NCI-H1105 (cell line): ENCODE measurements at places on chromosomes 2 and 18.

GRCh38 chr2:112021781-112022231 is 33.3 kb upstream of the TMEM87B start:
- no peak for DNase-seq

DNA sequence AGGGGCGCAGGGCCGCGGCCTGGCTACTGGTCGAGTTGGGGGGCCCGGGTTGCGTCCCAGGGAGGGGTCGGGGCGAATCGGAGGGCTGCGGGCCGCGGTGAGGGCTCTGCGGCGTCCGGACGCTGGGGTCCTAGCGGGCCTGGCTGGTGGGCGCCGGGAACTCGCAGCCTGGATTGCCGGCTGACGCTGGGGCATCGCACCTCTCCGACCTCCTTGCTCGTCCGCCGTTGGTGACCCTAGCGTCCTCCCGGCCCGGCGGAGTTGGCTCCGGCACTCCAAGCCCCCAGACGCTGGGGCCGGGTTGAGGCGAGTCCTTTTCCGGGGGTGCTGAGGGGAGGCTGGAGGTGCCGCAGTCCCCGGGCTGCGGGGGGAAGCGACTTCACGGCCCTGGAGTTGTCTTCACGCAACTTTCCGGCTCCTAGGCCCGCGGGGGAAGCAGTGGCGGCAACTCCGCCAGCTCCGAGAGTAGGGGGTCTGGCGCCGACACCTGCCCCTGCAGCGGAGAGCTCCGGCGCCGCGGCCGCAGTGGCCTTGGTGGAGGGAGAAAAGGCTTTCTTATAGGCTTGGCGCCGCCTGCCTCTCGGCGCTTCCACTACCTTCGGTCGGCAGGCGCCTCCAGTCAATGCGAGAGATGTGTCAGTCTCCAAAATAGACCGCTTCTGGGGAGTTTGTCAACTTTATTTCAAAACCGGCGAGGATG is 70.3 kb downstream of the HAUS1 start:
- no peak for DNase-seq

- DNase-seq = no peak
Observed at GRCh38 chr18:38006541-38006940, 440.9 kb upstream of the CELF4 start.

- no peak for DNase-seq
Observed at GRCh38 chr2:226151157-226151556, 648.5 kb downstream of the IRS1 start.

- DNase-seq = no peak
Observed at GRCh38 chr18:48815581-48816324, 135.0 kb downstream of the SMAD7 start.

GRCh38 chr2:51011254-51011653 is 20.7 kb downstream of the NRXN1 start:
- DNase-seq = no peak

GRCh38 chr2:27573452-27573851 is 9.4 kb upstream of the ZNF512 start:
- no peak for DNase-seq

- DNase-seq = no peak
Observed at GRCh38 chr2:8588831-8589191, 93.0 kb upstream of the ID2 start.

GRCh38 chr2:144415386-144415785 is 104.5 kb downstream of the ZEB2 start:
- DNase-seq = no peak

GRCh38 chr2:58140508-58141072 is 94.0 kb downstream of the VRK2 start:
- no peak for DNase-seq

GRCh38 chr2:189829102-189829833 is 45.0 kb downstream of the PMS1 start:
- DNase-seq = no peak

- no peak for DNase-seq
Observed at GRCh38 chr2:231221761-231222160, 23.3 kb downstream of the ARMC9 start.

GRCh38 chr2:8472545-8473323 is 209.1 kb upstream of the ID2 start:
- no peak for DNase-seq

DNA sequence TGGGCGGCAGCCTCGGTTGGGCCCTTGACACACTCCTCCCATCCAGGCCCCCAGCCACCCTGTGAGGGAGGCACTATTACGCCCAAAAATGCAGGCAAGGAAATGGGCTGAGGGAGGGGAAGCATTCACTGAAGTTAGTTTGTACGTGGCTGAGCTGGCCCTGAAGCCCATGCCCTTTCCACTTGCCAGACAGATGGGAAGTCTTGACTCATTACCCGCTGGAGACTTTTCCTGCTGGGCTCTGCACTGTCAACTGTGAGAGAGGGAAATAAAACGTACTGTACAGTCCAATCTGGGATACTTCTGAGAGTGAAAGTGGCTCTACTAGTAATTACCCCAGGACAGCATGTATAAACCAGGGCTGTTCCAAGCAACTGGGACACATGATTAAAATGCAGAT is 125.9 kb downstream of the MSH2 start:
- DNase-seq = no peak

- DNase-seq = no peak
Observed at GRCh38 chr2:83561592-83561991, 897.5 kb downstream of the SUCLG1 start.

- DNase-seq = no peak
Observed at GRCh38 chr2:19282305-19282704, 76.1 kb downstream of the OSR1 start.

GRCh38 chr2:19932928-19933327 is 31.1 kb upstream of the TTC32 start:
- no peak for DNase-seq

GRCh38 chr18:26487437-26487836 is 60.9 kb downstream of the KCTD1 start:
- no peak for DNase-seq

DNA sequence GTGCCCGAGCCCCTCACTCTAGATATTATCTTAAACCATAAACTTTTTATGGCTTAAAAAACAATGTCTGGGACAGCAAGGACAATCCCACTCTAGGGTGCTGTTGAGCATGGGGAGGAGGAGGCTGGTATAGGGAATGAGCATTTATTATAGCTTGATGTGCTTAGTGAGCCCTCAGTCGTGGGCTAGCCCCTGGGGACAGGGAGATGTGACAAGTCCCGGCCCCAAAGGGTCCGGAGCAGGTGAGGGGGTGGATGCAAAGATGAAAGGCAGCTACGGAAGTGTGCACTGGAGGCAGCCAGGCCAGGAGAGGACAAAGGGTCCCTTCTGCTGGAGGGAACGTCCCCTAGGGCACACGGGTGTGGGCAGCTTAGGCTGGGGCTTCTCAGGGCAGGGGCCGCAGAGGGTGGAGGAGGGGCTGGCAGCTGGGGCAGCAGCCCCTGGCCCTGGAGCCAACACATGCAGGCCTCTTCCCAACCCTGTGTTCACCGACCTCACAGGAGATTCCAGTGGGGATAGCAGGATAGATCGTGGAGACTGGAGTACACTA is 106.3 kb upstream of the GPC1 start:
- DNase-seq = no peak

DNA sequence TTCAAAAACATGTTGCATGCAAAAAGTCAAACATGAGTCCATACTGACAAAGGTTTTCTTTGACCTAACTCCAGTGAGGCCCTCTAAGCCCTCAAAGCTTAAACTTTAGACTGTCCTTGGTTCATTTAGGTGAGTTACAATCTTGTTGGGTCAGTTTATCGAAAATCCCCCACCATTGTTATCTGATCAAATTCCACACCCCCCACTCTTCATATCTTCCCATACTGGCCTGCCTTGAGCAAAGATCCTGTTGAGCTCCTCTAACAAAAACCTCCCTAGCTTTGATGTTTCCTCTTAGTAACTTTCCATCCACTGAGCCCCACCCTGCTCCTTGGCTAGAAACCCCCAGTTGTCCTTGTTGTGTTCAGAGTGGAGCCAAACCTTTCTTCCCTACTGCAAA is 193.7 kb downstream of the ARHGAP28 start:
- no peak for DNase-seq

- no peak for DNase-seq
Observed at GRCh38 chr18:48019557-48020325, 89.3 kb upstream of the SMAD2 start.

DNA sequence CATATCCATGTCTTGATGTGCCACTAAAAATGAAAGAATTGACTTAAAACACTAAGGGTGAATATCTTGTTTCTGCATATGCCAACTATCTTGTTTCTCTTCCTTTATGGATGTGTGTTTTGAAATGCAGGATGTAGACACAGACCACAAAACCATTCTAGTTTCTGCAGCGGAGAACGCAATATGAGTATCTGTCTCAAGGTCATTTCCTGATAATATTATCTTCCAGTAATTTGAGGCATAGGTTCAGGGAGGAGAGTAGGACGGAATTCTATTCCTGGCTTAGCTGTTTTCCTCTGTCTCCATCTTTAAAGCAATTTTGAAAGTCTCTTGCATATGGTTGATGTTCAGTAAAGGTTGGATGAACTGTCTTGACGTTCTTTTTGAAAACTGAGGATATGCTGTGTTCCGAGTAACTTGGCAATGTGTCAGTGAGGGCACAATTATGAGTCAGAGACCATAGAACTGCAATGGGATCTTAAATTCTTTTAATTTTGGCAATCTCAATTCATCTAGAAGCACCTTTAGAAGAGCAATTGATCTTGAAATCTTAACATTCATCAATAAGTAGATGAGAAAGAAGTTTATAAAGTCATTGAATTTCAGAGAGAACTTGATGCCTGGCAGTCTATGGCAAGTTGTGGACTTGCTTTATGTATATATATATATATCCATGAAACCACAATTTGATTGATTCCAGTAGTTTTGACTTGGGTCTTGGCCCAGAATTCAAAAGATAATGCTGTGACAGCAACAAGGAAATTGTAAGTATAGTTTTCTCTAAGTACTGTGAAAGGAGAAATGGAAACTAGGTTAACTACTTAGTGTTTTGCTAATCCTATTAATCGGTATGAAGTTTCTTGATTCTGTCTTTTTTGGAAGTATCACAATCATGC is 24.8 kb downstream of the RAB27B start:
- no peak for DNase-seq

DNA sequence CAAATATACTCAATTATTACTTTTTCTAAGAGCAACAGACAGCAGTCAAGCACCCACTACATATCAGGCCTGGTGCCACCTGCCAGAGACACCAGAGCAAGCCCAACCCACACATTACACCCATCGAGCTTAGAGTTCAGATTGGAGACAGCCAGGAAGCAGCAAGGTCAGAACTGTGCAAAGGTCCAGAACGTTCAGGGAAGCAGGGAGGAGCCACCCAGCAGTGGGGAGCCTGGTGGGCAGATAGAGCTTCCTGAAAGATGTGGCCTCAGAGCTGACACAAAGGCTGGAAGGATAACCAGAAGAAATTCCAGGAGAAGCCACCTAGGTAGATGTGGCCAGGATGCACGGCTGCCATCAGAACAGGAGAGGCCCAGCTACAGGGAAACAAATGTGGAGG is 440.5 kb upstream of the ID2 start:
- no peak for DNase-seq

GRCh38 chr2:67566285-67566684 is 169.2 kb downstream of the ETAA1 start:
- DNase-seq = no peak

GRCh38 chr2:7915302-7916091 is 766.4 kb upstream of the ID2 start:
- no peak for DNase-seq

GRCh38 chr18:46010676-46011075 is 43.5 kb upstream of the EPG5 start:
- no peak for DNase-seq

GRCh38 chr2:211875488-211875887 is 663.1 kb downstream of the ERBB4 start:
- no peak for DNase-seq

GRCh38 chr18:4196351-4196750 is 258.8 kb downstream of the DLGAP1 start:
- no peak for DNase-seq

- no peak for DNase-seq
Observed at GRCh38 chr2:55780697-55781096, 87.1 kb upstream of the PNPT1 start.

DNA sequence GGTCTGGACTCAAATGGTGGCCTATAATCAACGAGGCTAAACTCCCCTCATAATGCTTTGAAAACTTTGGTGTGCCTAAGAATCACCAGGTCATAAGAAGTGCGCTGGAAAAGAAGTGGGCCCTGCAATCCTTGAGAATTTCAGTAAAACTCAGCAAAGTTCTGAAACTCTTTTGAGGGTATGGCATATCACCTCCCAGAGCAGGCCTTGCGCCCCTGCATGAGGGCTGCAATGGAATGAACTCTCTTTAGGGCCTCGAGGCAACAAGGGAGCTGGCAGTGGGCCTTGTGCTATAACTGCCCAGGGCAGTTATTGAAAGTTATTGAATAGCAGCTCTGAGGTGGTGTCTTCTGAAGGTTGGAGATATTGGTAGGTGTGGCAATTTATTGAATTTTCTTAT is 34.5 kb upstream of the AFF3 start:
- DNase-seq = no peak

DNA sequence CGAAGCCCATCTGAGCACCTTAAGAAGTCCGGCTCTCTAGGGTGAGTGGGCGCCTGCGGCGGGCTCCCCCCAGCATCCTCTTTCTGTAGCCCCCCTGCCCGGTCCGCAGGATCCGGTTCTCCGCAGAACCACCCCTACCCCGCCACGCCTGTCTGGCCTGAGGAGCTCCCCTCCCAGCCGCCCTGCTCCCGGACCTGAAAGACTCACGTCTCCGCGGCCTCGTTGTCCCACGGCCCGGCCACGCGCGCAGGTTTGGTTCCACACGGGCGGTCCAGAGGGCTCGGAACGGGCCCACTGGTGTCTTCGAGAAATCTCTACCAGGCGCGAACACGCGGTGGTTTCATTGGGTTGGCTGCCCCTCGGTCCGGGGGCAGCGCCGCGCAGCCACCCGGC is 237 bp downstream of the SLC39A6 start:
- DNase-seq = no peak

- DNase-seq = no peak
Observed at GRCh38 chr2:186399082-186399644, 86.9 kb upstream of the ZC3H15 start.

GRCh38 chr2:54428108-54428831 is 27.9 kb upstream of the SPTBN1 start:
- no peak for DNase-seq

- no peak for DNase-seq
Observed at GRCh38 chr2:167404627-167405284, 516.5 kb downstream of the XIRP2 start.

DNA sequence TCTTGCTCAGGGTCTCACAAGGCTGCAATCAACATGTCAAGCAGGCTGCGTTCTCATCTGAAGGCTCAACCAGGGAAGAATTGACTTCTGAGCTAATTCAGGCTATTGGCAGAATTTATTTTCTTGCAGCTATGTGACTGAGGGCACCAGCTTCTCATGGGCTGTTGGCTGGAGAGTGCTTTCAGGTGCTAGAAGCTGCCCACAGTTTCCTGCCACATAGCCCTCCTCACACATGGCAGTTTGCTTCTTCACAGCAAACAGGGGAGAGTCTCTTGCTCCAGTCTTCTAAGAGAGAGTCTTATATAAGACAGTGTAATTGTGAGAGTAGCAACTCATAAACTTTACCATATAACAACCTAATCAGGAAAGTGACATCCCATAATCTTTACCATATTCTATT is 37.5 kb upstream of the INO80C start:
- DNase-seq = no peak

- DNase-seq = no peak
Observed at GRCh38 chr2:55025082-55025481, 25.2 kb downstream of the RTN4 start.

- no peak for DNase-seq
Observed at GRCh38 chr2:127105656-127106456, 1.1 kb downstream of the BIN1 start.
